Stimulated activated CD8-positive, alpha-beta memory T cell treated with anti-CD3 and anti-CD28 coated beads, Interleukin-2, amount 100 ng/mL, for 1 hour (primary cell): ENCODE measurements at places on chromosomes 2 and 18.

GRCh38 chr2:39202639-39203369, 41.0 kb downstream of the CDKL4 start:
- no peak for DNase-seq

DNA sequence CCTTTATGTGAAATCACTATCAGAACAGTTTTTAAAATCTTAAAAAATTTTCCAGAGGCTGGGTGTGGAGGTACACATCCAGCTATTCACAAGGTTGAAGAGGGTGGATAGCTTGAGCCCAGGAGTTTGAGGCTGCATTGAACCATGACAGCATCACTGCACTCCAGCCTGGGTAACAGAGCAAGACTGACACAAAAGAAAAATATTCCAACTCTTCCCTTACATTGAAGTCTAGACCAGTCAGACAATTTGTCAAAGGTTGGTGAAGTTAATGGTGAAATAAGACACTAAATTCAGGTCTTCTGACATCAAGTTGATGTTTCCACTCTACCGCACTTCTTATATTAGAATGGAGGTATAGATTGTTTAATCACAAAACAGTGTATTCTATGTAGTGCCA, 52.8 kb downstream of the HYCC2 start:
- DNase-seq, result no peak

GRCh38 chr2:46377101-46377581, 79.9 kb downstream of the EPAS1 start:
- DNase-seq, result no peak

- no peak for DNase-seq
Observed at GRCh38 chr2:102368461-102369109, 13.0 kb downstream of the IL18R1 start.

DNA sequence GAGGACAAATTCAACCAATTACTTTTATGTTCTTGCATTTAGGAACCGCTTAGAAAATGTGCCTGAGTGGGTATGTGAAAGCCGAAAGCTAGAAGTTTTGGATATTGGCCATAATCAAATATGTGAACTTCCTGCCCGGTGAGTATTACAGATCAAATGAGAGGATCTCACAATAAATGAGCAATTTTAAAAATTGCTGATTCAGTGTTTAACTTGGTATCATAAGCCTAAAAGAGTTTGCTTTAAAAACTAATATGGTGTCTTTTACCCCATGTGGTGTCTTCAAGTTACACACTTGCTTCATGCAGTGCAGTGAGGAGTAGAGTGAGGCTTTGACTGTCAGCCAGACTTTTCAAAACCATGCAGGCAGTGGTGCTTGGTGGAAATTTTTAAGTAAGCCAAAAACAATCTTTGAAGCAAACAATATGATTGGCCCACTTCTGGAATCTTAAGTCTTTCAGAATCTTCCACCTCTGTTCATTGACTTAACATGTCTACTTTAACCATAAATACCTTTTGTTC, 199.6 kb downstream of the PHLPP1 start:
- no peak for DNase-seq

DNA sequence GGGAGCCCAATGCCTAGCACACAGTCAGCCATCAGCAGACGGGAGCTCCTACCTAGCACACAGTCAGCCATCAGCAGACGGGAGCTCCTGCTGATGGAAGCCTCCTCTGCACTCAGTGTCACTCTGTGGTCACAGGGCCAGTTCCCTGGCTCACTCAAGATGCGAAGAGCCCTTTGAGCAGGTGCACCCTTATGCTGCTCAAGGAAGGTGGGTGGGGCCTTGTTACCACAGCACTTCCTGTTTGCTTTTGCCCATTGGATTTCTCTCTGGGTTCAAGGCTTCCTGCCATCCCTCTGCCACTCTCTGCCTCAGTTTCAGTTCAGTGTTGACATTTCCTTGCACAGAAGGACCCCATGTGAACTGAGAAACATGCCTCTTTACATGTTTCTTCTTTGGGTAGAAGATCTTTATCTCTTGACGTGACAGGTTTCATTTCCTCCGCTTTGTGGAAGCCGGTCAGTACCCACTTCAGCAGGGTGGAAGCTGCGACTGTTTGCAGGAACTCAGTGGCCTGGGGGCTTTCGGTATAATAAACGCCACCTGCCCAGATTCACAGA, 11.6 kb downstream of the TRIB2 start:
- DNase-seq, result no peak
